ENCODE measurements at places on chromosomes 6 and 20.
A peak's percentile ranks its signal among the peaks of the same experiment; 100 is the strongest.

DNA sequence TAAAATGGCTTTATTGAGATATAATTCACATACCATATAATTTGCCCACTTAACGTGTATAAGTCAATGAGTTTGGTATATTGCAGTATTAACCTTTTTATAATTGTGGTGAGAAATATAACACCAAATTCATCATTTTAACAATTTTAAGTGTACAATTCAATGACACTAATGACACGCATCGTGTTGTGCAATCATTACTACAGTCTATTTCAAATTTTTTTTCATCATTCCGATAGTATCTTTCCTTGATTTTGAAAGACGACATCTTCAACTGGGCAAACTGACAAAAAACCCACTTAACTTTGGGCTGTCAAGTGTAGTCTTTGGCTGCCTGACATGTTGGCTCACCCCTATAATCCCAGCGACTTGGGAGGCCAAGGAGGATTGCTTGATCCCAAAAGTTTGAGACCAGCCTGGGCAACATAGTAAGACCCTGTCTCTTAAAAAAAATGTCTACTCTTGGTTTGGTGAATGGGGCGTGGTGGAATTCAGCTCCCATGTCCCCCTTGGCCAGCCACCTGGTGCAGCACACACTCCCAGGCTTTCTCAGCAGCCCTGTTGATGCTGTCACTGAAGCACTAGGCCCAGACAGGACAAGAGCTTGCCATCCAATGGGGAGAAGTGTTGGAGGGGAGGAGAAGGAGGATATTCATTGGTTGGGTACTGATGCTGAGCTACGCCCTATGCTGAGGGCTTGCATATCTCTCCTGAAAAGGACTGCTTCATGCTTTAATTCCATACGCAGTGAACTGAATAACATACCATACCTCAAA is 150.5 kb downstream of the CD83 start:
- no peak for DNase-seq

GRCh38 chr6:146149770-146150169 is 120.9 kb downstream of the GRM1 start:
- no peak for DNase-seq

DNA sequence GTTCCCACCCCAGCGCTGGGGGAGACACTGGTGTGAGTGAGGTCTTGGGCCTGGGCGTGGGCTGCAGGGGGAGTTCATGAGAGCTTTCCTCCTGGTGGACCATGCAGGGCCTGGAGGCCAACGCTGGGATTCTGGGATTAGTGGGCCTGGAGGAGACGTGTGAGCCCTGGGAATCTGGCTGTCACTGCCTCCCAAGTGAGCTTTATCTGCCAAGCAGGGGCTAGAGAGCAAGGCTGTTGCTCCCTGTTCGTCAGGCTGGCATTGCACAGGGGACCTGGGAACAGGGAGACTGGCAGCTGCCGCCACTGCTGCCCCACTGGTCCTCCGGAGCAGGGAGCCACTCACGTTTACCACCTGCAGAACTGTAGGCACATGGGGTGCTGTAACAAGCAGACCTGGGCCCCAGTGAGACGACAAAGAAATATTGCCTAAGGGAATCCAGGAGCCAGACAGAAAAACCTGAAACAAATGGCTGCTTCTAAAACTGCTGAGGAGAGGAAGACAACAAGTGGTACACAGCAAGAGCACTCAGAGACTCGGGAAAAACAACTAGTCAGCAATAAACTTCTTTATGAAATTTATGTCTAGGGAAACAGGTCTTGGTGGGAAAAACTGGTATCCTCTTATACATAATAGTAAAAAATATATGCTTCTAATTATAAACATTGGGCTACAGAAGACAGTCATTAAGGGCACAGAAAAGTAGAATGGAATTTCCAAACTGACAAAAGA is 45.2 kb downstream of the PPP1R3G start:
- DNase-seq: no peak

DNA sequence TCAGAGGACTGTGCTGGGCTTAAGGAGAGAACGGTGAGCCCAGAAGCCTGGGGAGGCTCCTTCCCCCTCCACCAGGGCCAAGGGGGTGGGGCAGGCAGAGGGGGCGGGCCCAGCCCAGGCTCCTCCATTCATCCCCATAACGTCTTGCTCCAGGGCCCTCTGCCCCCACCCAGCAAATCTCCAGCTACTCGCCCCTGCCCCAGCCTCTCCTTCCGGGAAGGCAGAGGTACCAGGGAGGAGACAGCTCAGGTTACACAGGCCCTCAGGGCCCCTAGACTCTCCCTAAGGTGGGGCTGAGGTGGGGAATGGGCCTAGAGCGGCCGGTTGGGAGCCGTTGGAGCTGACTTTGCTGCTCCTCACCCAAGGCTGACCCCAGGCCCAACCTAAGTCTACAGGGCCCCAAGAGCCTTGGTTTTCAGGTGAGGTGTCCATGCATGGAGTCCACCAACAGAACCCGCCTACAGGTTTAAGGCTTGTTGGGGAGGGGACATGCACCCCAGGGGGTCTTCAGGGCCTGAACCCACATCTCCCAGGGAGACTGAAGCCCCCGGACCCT is 1.2 kb downstream of the LAMA5 start:
- DNase-seq: no peak

GRCh38 chr6:36318690-36319435 is 17.8 kb downstream of the BNIP5 start:
- no peak for DNase-seq

DNA sequence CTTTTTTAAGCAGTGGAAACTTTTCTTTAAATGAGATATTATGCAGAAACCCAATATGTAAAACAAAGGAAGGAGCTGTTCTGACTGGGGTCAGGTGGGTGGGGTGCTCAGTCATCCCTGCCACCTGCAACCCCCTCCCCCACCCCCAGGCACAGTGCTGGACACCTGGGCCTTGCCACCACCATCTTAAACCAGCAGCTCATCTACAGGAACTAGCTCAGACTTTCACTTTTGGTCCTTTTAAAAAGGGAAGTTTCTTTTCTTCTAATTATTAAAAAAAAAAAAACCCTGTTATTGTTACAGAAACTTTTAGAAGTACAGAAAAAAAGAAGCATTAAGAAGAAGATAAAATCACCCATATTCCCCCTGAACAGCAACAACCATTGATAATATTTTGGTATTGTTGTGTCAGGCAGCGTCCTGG is 37.1 kb downstream of the PPP1R16B start:
- DNase-seq: no peak

GRCh38 chr6:125637207-125637606 is 112.2 kb upstream of the HEY2 start:
- no peak for DNase-seq

- DNase-seq: no peak
Observed at GRCh38 chr6:106056060-106056745, 29.9 kb upstream of the PRDM1 start.

DNA sequence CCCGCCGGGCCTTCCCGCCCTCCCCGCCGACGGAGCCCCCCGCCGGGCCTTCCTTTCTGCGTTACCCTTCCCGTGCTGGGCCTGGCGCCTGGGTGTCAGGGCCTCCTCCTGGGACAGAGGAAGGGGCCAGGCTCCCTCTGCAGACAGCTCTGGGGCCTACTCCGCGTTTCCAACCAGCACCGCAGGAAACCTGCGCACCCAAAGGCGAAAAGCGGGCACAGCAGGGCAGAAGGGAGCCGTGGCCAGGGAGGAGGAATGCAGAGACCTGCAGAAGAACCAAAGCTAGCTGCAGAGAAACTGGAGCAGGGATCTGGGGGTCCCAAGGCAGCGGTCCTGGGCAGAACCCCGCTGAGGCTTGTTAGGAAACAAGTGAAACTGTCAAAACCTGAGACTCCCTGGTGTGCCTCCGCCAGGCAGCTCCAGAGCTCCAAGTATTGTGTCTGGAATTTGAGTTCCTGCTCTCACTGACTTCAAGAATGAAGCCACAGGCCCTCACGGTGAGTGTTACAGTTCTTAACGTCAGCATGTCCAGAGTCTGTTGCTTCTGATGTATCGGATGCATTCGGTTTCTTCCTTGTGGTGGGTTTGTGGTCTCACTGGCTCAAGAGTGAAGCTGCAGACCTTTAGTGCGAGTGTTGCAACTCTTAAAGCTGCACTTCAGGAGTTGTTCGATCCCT is 33.3 kb downstream of the IRF4 start:
- DNase-seq: no peak

GRCh38 chr6:131574133-131574532 is 1.1 kb downstream of the ARG1 start:
- DNase-seq: peak; percentile 12

DNA sequence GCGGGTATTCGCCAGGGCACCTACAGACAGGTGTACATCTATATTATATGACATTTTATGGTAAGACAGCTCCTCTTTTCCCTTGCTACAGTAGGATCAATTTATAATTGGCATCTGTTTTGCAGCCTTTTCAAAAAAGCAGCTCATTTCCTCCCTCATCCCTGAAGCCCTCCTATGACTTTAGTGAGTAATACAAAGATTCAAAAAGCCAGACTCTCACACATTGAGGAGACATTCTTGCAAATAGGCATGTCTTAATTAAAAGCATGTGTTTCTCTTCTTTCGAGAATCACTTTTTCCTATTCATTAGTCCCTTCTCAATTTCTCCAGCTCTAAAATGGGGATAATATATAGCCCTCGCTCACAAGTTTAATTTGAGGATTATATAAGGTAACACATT is 283.4 kb downstream of the TBC1D7 start:
- no peak for DNase-seq

DNA sequence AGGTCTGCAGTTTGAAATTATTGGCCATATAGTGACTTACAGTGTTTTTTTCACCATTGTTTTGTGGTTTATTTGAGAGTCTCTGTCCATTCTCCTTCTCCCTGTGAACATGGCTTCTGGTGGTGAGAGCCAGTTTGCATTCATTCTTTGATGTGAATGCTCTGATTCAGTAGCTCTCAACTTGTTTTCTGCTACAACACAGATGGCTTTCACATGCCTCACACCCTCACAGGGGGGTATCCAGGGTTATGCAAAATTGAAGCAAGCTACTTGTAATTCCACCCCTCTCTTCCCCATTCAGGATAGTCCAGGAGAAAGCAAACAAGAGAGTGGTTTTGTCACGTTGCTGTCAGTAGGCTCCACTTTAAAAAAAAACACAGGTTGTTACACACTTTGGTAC is 55.6 kb downstream of the SLX4IP start:
- DNase-seq: no peak

DNA sequence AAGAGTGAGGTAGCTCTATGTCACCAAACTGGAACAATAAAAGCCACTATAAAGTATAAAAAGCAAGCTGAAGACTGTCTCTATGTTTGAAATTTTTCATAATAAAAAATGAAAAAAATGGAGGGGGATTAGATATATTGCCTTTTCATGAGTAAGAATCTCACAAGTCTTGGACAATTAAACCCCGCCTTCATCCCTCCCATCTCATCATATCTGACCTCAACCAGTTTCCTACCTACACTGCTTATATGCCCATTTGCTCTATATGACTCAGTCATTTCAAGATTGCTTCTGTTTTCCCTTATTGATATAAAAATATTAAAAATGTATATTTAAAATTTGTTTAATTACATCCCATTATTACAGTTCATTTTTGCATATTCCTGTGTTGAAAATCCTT is 2.9 kb upstream of the TRIM39 start:
- DNase-seq: no peak

DNA sequence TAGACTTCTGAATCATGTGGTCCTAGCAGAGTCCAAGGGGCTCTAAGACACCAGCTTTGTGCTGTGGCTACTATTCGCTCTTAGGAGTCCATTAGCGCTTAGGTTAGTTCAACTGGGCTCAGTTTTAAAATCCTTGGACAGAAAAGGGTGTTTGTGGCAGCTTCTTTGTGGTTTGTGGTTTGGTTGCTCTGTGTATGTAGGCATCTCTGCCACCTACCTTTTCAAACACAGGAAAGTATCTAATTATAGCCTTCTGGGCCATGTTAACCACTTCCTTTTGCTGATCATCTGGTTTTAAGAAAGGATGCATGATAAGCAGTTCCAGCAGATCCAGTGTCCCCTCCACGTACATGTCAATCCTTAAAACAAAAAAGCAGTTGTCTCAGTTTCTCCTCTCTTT is 10.8 kb downstream of the GSTA4 start:
- DNase-seq: no peak

GRCh38 chr20:55881204-55881603 is 124.1 kb downstream of the CBLN4 start:
- no peak for DNase-seq

- no peak for DNase-seq
Observed at GRCh38 chr20:49880177-49880576, 35.2 kb downstream of the SPATA2 start.

DNA sequence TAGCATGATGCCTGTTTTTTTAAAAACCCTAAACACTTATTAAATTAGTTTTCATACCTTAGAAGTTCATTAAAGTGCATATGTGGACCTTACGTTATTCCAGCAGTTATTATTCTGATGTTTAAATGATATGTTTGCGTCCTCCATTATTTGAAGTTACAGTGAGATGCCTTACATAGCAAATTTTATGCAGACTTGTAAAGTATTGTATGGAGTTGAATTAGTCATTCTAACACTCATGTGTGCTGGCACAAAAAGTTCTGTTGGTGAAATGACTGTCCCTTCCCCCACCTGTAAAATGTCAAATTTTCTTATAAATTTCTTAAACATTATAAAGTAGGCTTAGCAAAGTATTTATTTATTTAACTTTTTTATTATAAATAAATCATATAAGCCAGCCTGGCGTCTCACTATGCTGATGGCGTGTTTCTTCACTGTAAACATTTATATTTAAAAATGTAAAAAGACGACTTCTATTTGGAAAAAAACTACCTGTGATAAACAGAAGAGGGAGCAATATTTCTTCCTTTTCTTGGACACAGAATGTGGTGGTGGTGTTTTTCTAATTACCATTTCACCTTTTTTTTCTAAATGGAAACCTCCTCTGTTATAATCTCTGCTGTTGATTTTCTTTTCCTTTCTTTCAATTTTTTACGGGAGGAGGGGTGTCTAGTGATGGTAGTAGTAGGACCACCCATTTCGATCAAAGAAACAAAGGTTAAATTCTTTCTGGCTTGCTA is 155.4 kb downstream of the RFPL4B start:
- DNase-seq: no peak

DNA sequence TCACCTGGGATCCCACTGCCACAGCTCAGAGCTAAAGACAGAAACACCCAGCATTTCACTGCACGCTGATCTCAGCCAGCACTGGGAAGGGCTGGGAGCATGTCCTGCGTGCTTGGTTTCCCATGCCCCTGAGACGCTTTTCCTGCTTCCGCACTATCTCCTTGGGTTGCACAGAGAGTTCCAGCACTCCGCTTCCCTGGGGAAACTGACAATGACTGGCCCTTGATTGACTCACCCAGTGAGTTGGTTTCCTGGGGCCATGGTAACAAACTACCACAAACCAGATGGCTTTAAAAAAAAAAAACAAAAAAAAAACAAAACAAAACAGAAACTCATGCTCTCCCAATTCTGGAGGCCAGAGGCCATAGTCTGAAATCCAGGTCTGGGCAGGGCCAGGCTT is 14.8 kb upstream of the MAS1L start:
- DNase-seq: no peak

Data from smooth muscle cell of the brain vasculature (primary cell).